ENCODE measurements at places on chromosomes 3 and 15.

DNA sequence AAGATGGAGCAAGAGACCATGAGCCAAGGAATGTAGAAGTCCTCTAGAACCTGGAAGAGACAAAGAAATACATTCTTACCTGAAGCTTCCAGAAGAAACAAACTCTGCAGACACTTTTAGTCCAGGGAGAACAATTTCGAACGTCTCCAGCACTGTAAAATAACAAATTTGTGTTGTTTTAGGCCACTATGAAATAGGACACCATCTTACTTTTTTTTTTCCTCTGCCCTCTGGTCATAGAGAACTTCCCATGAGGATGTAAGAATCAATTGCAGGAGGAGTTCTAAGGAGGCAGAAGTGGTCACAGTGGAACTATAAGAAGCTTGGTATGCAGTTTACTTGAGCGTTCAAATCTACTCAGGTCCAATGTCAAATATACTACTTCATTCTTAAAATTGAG lies 1295.9 kb downstream of the ZPLD1 start:
- DNase-seq = no peak

DNA sequence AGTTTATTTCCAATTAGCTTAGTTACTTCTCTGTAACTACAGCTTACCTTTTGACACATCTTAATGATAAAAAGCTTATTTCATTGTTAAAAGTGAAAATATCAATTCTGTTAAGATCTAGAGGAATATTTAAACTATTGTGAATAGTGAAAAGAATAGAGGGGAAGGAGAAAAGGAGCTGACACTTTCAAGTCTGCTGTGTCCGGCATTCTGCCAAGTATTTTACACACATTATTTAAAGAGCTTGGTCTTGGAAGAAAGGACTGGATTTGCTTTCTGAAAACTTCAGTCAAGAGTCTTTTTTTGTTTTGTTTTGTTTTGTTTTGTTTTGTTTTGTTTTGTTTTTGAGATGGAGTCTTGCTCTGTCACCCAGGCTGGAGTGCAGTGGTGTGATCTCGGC lies 34.8 kb downstream of the CCDC80 start:
- no peak for DNase-seq

DNA sequence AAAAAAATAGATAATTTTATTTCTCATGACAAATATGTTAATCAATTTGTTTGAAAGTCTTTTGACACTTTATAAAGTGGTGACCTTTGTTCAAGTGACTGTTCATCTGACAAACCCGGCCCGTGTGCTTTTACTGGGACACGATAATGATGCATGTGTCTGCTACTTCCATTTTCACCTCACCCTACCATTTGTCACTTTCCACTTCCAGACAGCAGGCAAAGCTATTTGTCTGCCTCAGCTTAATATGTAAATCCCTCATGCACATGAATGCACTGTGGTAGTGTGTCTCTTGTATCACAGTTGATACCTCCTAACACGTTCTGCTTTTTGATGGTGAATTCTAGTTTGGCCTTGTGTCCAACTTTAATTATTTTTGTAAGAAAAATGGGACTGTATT lies 204.3 kb downstream of the BBX start:
- no peak for DNase-seq

DNA sequence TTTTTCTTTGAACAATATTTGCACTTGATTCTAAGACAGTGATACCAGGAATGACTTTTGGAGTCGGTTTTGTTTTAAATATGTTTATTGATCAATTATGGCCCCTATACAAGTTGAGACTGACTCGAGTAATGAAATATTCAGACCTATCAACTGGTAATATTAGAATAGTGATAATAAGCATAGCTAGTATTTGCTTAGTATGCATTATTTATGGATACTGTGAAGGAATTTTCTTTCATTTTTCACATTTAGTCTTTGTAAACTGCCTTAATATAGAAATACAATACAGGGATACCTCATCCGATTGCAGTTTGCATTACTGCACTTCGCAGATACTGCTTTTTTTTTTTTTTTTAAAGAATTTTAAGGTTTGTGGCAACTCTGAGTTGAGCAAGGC lies 107.9 kb downstream of the CNTN4 start:
- no peak for DNase-seq

GRCh38 chr3:190886945-190887344 lies 24.5 kb upstream of the GMNC start:
- no peak for DNase-seq

DNA sequence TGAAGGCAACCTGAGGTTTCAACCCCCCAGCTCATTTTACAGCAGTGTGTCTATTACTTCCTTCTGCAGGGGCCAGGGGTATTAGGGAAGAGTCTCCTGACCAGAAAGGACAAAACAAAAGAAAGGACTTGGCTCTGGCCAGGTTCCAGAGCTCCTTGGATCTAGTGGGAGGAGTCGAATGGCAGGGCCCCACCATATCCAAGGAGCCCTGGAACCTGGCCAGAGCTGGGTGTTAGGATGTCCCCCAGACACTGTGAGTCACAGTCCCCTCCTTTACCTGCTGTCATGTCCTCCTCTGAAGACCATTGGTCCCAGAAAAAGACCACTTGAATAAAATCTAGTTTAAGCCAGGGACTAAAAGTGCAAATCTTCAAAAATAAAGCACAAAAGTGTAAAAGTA lies 113.2 kb downstream of the EEFSEC start:
- no peak for DNase-seq

GRCh38 chr3:11379824-11380701 lies 107.9 kb downstream of the ATG7 start:
- DNase-seq = no peak

DNA sequence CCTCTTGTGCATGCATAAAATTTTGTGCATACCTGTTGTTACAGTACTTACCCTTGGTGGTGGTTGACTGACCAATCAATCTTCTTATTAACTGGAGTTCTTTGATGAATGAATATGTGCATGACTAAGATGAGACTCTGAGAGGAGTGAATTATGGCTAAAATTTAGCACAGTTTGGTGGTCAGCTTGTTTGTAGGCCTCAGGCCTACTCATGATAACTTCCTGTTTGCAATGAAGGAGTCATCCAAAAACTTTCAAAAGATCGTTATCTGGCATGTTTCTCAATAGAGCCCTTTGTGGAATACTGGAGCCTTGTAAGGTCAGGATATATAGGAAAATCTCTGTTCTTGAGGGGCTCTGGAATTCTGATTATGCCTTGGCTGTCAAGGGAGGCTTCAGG lies 66.5 kb downstream of the LEKR1 start:
- no peak for DNase-seq

DNA sequence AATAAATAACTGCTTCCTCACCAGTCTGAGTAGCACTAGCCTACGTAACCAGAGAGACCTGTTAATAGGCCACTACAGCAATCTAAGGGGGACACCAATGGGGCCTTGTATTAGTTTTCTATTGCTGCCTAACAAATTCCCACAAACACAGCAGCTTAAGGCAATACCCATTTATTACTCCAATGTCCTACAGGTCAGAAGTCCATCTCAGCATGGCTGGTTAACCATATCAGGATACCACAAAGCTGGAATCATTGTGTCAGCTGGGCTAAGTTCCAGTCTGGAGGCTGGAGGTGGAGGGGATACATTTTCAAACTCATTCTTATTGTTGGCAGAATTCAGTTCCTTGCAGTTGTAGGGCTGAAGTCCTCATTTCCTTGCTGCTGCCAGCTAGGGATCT lies 331.9 kb downstream of the ULK4 start:
- DNase-seq = no peak

DNA sequence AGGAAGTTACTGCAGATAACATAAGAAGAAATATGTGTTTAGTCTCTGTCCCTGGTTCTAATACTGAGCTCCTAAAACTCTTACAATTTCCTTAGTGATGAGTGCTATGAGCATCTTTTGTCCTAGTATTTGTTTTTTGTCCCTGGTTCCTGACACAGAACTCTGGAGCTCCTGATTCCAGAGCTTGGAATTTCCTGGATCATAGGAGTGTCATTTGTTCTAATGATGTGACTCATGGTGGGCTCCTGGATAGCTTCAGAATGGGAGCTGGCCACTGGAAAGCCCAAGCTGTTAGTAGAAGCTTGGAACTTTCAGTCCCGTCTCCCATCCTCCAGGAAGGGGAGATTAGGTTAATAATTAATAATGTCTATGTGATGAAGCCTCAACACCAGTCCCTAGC lies 98.2 kb downstream of the CNTN6 start:
- no peak for DNase-seq

DNA sequence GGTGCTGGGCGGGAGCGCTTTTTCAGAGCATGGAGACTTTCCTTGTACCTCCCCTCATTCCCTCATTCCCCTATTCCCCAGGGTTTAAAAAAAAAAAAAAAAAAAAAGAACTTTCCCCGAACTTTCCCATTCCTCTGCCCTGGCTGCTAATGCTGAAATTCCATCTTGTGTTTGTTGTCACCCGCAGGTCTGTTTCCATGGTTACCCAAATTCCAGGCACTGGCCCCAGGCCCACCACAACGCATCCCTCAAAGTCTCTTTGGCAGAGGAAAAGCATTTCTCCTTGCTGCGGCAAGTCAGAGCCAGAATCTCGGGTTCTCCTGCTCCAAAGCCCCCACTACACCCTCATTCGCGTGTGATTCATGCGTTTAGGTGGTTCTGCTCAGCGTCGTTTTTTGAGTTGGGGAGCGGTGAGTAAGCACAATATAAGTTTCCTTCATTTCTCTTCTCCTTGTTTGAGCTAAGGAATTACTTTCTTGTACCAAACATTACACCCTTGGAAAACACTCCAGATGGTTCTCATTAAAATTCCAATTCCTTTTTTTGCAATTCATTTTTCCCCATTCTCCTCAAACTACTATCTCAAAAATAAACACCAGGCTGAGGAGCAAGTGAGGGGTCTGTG lies 21.6 kb downstream of the ANAPC13 start:
- DNase-seq = no peak

- DNase-seq = no peak
Observed at GRCh38 chr3:138946663-138947494, at the start of the genes FOXL2 and FOXL2NB. Gene FOXL2 (minus strand): TSS chr3:138947137. CDS start chr3:138946722, 415 bp downstream. Gene FOXL2NB (plus strand): TSS chr3:138947217. CDS start chr3:138947365, 148 bp downstream.

- no peak for DNase-seq
Observed at GRCh38 chr15:58469432-58470353, 37.9 kb downstream of the LIPC start.

DNA sequence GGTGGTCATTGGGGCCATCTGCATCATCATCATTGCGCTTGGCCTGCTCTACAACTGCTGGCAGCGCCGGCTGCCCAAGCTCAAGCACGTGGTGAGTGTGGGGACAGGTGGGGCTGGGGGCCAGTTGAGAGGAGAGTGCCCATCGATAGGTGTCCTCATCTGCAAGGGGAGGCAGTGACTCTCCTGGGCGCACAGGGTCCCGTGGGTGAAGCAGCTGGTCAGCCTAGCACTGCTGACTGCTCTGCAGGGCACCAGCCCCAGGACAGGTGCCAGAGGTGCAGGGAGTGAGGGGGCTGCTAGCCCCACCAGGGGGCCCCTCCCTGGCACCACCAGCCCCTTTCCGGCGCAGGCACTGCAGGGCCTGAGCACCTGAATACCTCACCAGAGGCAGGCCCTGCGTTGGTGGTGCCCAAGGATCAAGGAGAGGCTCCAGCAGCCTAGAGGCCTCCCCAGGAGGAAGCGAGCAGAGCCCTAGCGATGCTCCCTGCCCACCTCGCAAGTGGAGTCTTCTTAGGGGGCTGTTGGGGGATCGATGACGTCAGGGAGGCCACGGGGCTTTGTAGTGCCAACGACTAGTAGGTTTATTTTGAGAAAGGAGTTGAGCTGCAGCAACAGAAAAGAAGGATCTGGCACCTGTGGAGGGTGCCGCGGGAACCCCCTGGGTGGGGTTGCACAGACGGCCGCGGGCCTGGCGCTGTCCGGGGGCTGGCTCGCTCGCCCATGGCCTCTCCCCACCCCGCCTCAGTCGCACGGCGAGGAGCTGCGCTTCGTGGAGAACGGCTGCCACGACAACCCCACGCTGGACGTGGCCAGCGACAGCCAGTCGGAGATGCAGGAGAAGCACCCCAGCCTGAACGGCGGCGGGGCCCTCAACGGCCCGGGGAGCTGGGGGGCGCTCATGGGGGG lies 976 bp upstream of the ABTB1 start:
- DNase-seq = no peak

GRCh38 chr3:67653425-67654098 lies 850 bp downstream of the SUCLG2 start:
- no peak for DNase-seq

DNA sequence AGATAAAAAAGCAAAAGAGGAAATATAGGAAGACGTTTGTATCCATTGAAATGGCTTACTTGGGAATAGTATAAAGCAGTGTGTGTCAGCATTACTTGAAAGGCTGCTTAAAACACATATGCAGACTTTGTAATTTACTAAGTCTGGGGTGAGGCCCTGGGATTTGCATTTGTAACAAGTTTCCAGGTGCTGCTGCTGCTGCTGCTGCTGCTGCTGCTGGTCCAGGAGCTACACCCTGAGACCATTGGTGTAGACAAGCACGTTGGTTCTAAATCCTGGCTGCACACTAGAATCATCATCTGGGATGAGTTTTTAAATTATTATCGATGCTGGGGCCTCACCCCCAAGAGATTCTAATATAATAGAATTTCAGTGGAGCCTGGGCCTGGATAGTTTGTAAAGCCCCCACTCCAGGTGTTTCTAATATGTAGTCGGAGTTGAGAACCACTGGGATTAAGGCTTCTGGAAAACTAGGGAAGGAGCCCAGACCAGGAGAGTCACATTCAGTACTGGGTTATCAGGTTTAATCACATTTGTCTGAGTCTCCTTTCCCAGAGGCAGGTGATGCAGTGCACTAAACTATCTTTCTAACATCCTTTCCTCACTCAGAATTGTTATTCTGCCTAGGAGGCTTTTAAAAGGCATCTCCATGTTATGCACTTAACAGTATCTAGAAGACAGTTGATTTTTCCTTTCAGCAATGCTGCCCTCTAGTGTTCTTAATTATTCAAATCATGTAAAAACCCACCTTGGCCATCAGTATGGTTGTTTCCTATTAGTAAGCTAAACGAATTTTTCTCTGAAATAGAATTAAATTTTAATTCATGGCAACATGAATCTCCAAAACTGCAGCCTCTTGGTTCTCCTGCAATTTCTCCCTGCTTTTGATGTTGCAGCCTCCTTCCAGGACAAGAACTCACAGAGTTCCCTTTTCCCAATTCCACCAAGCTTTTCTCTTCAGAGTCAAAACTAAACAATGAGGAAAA lies 45.4 kb downstream of the SSR3 start:
- peak; percentile 68 for DNase-seq

DNA sequence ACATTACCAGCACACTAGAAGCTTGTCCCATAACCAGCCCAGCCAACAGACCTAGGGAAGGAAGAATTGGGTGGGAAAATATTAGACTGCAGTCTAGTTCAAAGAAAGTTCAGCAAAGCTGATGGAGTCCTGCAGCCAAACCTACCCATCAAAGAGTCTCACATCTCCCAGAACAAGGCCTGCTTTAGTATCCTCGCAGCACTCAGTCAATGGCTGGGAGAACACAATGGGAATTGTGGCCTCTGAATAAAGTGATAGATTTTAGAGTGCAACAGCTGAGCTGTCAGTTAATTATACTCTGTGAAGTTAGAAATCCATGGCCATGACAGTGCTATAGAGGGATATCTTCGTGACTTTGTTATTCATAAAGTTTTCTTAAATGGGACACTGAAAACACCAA lies 207.2 kb upstream of the NAALADL2 start:
- no peak for DNase-seq

DNA sequence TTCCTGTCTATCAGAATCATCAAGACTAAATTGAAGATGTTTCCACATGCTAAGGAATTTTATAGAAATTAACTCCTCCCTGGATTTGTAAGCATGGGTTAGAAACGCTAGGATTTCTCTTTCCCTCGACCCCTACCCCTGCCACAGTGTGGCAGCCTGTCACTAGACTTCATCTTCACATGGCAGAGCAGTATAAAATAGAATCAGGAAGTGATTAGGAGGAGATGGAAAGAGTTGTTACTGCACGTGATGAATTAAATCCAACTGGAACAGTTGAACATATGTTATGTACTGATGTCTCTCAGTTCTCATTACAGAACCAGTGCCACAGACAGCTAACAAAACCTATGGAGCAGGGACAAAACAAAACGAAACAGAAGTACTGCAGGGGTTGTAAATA lies 130.0 kb upstream of the BNIP2 start:
- DNase-seq = no peak

All from CD4-positive, alpha-beta T cell treated with Interleukin-6 at 100 ng/mL for 8 hours (primary cell).